ENCODE measurements at places on chromosomes 4 and X.
A peak's percentile ranks its signal among the peaks of the same experiment; 100 is the strongest.

DNA sequence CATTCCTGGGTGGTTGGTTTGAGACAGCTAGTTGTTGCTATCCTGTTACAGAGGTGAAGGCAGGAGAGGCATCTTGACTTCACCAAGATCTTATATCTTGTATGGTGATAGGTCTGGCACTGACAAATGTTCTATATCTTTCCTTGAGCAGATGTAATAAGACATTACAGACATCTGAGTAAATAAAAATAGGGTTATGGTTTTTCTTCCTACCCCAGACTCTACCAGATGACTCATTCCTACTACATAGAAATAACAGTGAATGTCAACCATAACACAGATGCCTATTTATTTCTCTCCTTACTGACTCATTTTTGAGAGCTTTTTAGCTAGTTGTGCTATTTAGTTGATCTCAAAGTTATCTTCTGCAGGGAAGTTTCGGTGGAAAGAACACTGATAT lies 21.9 kb downstream of the HNRNPH2 start:
- no peak for DNase-seq

DNA sequence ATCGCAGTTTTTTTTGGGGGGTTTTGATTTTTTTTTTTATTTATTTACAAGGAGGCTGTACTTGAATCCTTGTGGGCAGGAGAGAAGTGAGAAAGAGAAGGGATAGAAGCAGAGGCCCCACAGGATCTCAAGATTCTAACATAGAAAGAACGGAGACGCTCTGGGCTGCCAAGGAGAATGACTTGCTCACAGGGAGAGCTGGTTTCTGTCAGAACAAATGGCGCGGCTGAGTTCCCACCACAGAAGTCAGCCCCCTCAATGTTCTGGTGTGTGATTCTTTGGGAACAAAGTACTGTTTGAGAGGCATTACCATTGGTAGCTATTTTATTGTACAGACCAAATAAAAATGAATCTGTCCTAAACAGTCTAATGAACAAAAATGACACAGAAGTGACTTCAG lies 80.6 kb downstream of the ATXN3L start:
- DNase-seq: no peak

DNA sequence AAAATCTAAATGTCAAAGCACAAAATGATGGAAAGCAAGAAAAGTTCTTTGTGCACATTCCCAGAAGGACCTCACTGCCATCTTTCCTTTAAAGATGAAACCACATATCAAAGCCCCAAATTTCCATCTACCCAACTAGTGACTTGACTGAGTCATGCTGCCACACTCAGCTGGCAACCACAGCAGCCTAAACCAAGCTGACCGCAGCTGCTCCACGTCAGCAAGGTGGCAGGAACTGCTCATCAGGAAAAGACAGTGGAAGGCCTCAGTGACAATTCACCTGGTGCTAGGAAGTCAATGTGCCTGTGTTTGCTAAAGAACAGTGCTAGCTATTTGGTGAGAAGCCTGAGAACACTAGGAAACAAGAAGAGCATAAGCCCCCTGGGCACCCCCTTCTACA lies 26.1 kb downstream of the ACOX3 start:
- DNase-seq: no peak

DNA sequence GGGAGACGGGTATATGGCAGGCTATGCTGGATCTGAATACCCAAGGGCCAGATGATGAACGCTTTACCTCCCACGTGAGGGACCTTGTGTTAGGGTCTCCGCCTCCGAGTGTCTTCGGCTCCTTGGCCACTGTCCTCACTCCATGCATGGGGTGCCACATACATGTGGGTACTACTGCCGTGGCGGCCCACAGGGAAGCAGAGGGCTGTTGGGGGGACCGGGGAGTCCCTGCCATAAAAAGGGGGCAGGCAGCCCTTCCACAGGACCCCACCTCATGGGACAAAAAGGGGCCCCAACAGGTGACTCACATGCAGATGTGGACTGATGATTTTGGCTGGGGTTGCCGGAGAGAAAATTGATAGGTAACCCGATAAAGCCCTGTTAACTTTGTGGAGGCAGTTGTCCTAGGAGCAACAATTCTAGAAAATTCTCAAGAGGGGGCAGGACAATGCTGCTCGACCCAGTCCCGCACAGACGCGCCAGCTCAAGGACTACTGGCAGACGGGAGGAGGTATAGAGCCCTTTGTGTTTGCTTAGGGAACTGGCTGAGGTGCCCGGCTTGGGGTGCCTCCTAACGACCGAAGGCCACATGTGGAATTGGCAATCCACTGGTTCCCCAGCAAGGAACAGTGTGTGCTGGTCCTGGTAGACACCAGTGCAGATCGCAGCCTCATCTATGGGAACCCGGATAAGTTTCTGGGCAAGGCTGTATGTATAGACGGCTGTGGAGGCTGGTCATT lies 695.7 kb upstream of the AGA start:
- DNase-seq: no peak

DNA sequence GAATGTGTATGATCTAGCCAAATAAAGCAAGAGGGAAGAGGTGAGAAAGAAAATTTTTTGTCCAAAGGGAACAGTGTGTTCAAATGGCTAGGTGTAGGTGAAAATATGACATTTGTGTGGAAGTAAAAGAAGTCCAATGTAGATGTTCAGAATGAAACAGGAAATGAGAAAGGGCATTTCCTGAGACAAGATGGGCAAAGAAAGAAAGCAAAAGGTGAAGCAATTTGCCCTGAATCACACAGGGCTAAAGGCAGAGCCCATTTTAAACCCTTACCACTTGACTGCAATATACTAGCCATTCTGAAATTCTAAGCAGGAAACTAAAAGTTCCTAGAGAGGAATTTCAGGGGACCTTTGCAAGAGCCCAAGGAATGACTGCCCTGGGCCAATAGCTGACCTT lies 36.0 kb downstream of the CLOCK start:
- no peak for DNase-seq

- DNase-seq: no peak
Observed at GRCh38 chr4:19164334-19164733, 1087.4 kb upstream of the SLIT2 start.

- DNase-seq: no peak
Observed at GRCh38 chrX:117680286-117680685, 436.3 kb downstream of the KLHL13 start.

DNA sequence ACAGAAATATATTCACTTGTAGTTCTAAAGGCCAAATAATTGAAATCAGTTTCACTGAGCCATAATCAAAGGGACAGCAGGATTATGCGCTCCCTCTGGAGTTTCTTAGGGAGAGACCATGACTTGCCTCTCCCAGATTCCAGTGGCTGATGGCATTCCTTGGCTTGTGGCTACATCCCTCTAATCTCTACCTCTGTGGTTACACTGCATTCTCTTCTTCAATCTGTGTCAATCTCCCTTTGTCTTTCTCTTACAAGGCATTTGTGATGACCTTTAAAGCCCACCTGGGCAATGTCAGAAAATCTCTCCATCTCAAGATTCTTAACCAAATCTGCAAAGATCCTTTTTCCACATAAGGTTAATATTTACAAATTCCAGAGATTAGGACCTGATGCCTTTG lies 260.2 kb downstream of the UNC5C start:
- DNase-seq: no peak

DNA sequence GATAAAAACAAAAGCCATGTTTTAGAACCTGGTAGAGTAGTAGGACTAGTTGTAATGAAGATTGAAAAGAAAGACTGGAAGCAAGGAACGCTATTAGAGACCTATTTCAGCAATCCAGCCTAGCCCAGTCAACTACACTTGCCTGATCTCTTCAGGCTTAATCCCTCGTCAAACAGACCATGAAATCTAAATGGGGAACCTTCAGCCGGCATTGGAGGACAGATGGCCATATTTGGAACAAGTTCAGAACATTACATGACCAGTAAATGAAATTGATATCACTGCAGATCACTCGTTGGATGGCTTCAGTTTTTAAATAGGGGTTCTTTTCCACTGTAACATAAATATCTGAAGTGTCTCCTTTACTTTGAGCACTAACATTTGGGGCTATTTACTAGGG lies 84.8 kb upstream of the WDR44 start:
- no peak for DNase-seq

GRCh38 chrX:41095908-41096307 lies 10.7 kb downstream of the USP9X start:
- DNase-seq: no peak

DNA sequence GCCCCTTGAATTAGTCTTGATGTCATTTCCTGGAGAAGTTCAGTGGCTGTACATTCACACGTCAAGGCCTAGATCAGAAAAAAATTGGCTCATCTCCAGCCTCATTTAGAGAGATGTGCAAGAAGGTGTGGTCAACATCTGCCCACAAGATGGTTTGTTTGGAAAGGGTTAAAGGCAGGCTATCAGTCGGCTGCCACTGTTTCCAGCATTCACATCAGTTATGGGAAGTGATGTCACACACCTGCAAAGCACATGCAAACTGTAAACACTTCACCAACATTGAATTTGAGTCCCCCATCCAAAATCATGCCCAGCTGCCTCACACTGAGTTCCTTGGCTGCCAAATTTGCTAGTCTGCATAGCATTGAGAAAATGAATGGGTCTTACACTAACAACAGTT lies 498.3 kb upstream of the INTU start:
- DNase-seq: no peak

DNA sequence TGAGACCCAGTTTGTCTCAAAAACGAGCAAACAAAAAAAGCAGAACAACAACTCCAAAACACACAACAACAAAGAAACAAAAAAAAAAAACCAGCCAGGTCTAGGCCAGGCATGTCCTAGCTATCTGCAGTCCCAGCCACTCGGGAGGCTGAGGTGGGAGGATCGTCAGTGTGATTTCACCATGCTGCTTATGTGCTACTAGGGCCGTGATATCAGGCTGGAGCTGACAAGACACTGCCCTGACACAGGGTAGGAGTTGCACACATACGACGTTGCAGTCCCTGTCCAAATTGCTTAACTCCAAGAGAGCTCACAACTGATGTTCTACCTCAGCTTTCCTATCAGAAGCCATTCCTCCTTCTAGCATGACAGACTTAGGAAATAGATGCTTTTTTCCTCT lies 204.9 kb downstream of the AASDH start:
- peak; percentile 60 for DNase-seq

DNA sequence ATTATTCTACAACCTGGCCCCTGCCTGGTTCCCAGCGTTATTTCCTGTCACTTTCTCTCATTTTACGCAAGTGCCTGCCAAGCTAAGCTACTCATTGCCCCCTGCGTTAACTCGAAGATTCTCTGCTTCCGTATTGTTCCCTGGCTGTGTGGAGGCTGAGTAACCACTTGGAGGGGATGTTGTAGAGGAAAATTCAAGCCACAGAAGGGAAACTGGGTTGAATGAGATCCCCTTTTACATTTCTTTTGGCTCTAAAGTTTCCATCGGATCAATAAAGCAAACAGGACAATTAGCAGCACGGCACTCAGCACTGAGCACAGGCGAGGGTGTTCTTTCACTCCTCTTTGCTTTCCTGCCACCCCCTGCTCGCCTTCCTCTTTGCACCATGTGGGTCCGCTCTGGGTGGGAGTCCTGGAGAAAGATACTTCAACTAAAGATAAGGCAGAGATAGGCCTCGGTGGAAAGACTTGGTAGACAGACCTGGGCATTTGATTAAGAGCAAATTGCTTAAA lies 4.2 kb upstream of the TMSB4X start:
- DNase-seq: peak; percentile 83

- no peak for DNase-seq
Observed at GRCh38 chr4:152075253-152075928, 314.6 kb upstream of the GATB start.

DNA sequence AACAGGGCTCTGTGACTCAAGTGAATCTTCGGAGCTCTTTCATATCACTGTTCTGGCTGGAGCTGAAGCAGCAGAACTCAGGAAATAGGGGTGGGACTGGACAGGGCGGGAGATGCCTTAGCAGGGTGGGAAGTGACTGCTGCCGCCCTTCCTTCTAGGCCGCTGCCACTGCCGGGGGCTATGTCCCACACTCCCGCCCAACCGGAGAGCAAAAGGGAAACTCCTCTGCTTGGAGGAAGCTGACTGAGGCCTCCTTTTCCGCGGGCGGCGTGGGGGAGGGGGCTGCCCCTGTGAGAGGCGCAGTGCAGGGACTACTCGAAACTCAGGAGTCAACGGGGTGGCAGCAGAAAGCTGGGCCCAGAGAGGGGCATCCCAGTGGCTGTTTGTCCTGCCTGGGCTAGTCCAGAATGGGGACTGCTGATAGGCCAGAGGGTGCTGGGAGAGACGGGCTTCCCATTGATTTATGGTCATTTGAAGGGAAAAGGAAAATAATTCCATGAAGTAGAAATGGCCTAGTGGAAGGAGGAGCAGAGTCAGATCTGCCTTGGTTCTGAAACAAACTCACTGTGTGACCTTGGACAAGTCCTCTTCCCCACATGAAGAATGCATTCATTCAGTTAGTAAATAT lies 36.9 kb downstream of the STARD8 start:
- peak; percentile 43 for DNase-seq

GRCh38 chrX:151985531-151985930 lies 11.1 kb upstream of the GABRE start:
- no peak for DNase-seq

- DNase-seq: peak; percentile 68
Observed at GRCh38 chr4:3041192-3042142, 32.9 kb downstream of the HTT-AS start.

- no peak for DNase-seq
Observed at GRCh38 chrX:103101299-103102042, 8.5 kb upstream of the NXF3 start.

DNA sequence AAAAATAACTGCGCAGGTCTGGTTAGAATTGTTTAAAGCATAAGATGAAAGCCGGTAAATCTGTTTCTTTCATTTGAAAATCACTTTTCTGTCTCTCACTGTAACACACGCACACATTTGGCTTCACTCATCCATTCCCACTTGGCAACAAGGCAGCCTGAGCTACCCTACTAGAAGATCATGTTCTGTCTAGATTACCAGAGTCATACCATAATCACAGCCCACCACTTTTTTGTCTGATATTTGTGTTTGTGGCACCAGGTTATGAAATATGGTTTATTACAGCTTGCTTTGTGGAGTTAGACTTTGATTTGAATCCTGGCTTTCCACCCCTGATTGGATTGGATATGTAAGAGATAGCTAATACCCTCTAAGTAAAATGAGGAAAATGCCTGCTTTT lies 2.2 kb downstream of the USO1 start:
- no peak for DNase-seq

DNA sequence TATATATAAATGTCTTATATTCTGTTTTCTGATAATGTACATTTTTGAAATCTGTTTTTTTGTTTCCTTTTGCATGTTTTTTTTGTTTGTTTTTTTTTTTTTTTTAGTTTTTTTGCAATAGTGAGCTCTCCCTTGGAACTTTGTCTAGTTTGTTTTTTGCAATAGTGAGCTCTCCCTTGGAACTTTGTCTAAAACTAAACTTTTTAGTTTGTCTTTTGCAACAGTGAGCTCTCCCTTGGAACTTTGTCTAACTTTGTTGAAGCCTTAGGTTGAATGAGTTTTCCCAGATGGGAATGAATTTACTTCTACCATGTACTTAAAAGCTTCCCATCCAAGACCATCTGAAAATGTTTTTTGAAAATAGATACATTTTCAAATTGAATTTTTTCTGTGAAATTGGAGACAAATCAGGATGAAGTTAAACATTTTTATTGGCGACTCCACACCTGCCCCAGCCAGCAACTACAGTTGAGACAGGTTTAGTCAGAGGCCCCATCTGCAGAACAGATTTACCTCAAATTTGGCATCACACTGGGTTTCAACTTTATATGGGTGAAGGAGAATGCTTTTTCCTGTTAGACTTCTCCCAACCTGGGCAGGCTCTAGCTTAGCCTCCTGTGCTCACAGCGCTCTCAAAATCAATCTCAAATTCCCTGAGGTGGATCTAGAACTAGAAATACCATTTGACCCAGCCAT lies 16.0 kb downstream of the SLC9B2 start:
- DNase-seq: no peak
